ENCODE measurements at places on chromosomes 7 and 10. TPM values are rescaled to one million over a fixed set of nuclear protein-coding genes. Genes with fewer than 3 reads are reported as not detected.

Gene TEX36
- not detected for total RNA-seq

Gene POM121
- total RNA-seq = 23.0 TPM

Gene DEPP1
- total RNA-seq = not detected

Gene OPALIN
- not detected for total RNA-seq

Gene CALD1
- total RNA-seq = 1.0 TPM

Gene STEAP1B
- not detected for total RNA-seq

Gene SLC18A3
- total RNA-seq = not detected

Gene OR2A5
- total RNA-seq = not detected

All from Karpas-422 (cell line).